Adrenal gland (tissue), 19 donors: ENCODE measurements at places on chromosomes 2 and 18. TPM values are rescaled to one million over a fixed set of nuclear protein-coding genes. Genes with fewer than 3 reads are reported as not detected.
A peak's percentile ranks its signal among the peaks of the same experiment; 100 is the strongest.

- peaks cover 20% of the 10 kb centered on the region for H3K4me1 ChIP-seq
- H3K27ac ChIP-seq = peak overlapping the region; percentile 68
- H3K4me3 ChIP-seq = no peak overlapping the region
- no peaks in the 10 kb centered on the region for H3K36me3 ChIP-seq
- H3K27me3 ChIP-seq = no peaks in the 10 kb centered on the region
Observed at GRCh38 chr18:45249246-45249661, 366.0 kb upstream of the SLC14A2 start.

- no peaks in the 10 kb centered on the region for H3K27me3 ChIP-seq
- no peak overlapping the region for H3K4me3 ChIP-seq
- no peak overlapping the region for H3K27ac ChIP-seq
- no peaks in the 10 kb centered on the region for H3K36me3 ChIP-seq
- DNase-seq = no peak
- H3K4me1 ChIP-seq = no peaks in the 10 kb centered on the region
Observed at GRCh38 chr2:235140801-235141081, 188.9 kb downstream of the SH3BP4 start.

GRCh38 chr2:165008730-165009315 is 53.5 kb upstream of the SLC38A11 start:
- no peak overlapping the region for H3K4me3 ChIP-seq
- H3K27me3 ChIP-seq = no peaks in the 10 kb centered on the region
- no peaks in the 10 kb centered on the region for H3K4me1 ChIP-seq
- no peak overlapping the region for H3K27ac ChIP-seq
- H3K36me3 ChIP-seq = no peaks in the 10 kb centered on the region

GRCh38 chr2:46900381-46900780 is 15.2 kb downstream of the MCFD2 start:
- H3K4me3 ChIP-seq = no peak overlapping the region
- no peak overlapping the region for H3K27ac ChIP-seq
- no peak for DNase-seq
- peaks cover 2% of the 10 kb centered on the region for H3K4me1 ChIP-seq

GRCh38 chr18:4765401-4765800 is 310.3 kb upstream of the DLGAP1 start:
- H3K4me3 ChIP-seq = no peak overlapping the region
- H3K4me1 ChIP-seq = no peaks in the 10 kb centered on the region
- H3K27ac ChIP-seq = no peak overlapping the region
- no peaks in the 10 kb centered on the region for H3K27me3 ChIP-seq

DNA sequence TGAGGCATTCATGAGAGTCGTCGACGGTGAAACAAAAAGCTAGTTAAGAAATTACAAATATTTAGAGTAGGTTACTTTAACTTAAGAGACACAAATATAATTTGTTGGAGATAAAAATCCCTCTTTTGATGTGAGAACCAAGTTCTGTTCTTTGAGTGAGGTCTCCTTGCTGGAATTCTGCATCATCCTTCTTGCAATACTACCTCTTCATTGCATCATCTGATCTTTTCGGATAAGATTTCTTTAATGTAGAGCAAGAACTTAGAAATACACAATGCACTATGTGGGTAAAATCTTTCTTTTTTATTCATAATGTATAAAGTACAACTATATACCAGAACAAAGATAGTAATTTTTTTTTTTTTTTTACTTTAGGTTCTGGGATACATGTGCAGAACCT is 118.4 kb downstream of the ARL4C start:
- H3K4me3 ChIP-seq = no peak overlapping the region
- DNase-seq = no peak
- no peaks in the 10 kb centered on the region for H3K36me3 ChIP-seq

- DNase-seq = no peak
- H3K4me3 ChIP-seq = no peak overlapping the region
- no peaks in the 10 kb centered on the region for H3K36me3 ChIP-seq
- H3K27ac ChIP-seq = peak overlapping the region; percentile 43
- no peaks in the 10 kb centered on the region for H3K27me3 ChIP-seq
Observed at GRCh38 chr18:74982946-74983635, 225.8 kb downstream of the PTGR3 start.

- no peak overlapping the region for H3K27ac ChIP-seq
- no peak overlapping the region for H3K4me3 ChIP-seq
- no peaks in the 10 kb centered on the region for H3K27me3 ChIP-seq
- H3K4me1 ChIP-seq = no peaks in the 10 kb centered on the region
- no peaks in the 10 kb centered on the region for H3K36me3 ChIP-seq
- no peak for DNase-seq
Observed at GRCh38 chr18:60096428-60096827, 196.6 kb downstream of the PMAIP1 start.

DNA sequence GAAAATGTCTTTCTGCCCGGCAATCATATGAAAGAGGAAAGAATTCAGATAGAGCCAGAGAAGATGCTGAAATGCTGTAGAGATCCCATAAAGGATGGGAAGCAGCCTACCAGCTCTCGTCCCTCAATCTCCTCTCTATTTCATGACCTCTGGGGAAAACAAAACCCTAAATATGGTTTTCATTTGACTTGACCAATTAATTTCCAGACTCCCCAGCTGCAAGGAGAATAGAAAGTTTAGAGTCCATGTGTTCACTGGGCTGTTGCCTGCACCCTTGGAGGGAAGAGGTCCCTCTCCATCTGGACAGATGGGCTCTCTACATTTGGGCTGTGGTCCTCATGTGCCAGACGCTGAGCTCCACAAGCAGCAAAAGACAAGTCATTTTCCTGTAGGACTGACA is 40.6 kb downstream of the CAPN13 start:
- H3K27ac ChIP-seq = no peak overlapping the region
- H3K27me3 ChIP-seq = no peaks in the 10 kb centered on the region
- H3K4me1 ChIP-seq = no peaks in the 10 kb centered on the region
- H3K4me3 ChIP-seq = no peak overlapping the region
- no peak for DNase-seq
- H3K36me3 ChIP-seq = no peaks in the 10 kb centered on the region

GRCh38 chr2:241777686-241778627 is 1.3 kb downstream of the GAL3ST2 start:
- H3K36me3 ChIP-seq = no peaks in the 10 kb centered on the region
- DNase-seq = no peak
- no peaks in the 10 kb centered on the region for H3K4me1 ChIP-seq
- H3K27me3 ChIP-seq = peaks cover 20% of the 10 kb centered on the region
- H3K27ac ChIP-seq = no peak overlapping the region

- H3K27me3 ChIP-seq = no peaks in the 10 kb centered on the region
- DNase-seq = no peak
- no peaks in the 10 kb centered on the region for H3K4me1 ChIP-seq
- H3K36me3 ChIP-seq = no peaks in the 10 kb centered on the region
Observed at GRCh38 chr2:146677280-146677679, 1167.5 kb upstream of the ACVR2A start.

The CHRND gene
- polyA plus RNA-seq = 0.07 TPM

The AGXT gene
- polyA plus RNA-seq = 0.47 TPM
